ENCODE measurements at places on chromosomes 3 and 15.

- no peak for DNase-seq
Observed at GRCh38 chr3:7977245-7978086, 524.2 kb upstream of the LMCD1 start.

DNA sequence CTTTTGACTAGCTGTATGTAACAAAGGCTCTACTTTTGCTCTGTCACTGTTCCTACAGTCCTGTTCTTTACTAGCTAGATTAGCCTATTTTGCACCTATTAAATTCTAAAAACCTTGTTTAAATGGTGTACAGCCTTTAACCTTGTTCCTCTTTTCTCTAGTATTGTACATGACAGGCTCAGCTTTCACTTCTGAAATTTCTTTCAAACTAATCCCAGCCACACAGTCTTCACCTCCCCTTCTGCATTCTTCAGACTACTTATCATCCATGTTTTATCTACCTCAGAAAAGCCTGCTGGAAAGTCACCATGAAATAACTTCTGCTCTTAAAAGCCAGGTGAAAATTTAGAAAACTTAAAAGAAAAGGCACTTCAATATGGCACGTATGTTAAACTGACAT lies 122.4 kb downstream of the NECTIN3 start:
- no peak for DNase-seq

DNA sequence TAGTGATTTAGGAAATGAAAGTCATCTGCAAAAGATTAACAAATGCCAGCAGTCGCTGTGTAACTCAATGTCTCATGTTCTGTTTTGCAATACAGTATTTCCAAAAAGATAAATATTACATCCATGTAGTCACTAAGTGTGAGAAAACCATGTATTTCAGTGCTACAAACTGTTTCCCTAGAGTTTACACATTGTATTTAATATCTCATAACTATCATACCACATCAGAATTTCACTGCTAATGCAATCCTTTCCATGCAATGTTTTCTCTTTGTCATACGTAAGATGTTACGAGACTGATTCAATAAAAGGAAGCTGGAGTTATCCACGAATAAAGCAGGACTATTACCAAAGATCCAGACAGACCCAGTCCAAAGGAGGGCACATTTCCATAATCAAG lies 269.4 kb downstream of the GBE1 start:
- no peak for DNase-seq

- no peak for DNase-seq
Observed at GRCh38 chr3:58471025-58471887, 20.6 kb upstream of the KCTD6 start.

DNA sequence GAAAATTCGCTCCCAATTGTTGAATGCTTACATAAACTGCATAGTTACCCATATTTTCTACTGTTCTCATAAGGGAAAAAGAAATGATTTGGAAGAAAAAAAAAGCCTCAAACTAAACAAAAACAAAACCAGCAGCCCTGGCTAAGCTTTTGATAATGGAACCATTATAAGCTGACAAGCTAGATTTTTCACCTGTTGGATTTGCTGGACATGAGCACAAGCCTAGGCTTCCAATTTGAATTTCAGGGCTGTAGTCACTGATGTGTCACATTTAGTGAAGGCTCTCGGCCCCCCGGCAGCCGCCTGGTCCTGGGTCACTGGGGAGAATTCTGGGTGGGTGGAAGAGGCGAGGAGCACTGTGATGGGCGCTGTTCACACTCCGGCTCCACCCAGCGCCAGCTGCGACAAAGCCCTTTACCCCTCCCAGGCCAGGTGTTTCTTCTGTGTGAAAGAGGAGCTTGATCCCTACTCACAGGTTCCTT lies 4.6 kb downstream of the FBXL22 start:
- no peak for DNase-seq

- DNase-seq, result no peak
Observed at GRCh38 chr3:100761951-100762350, 52.7 kb downstream of the TFG start.

- peak; percentile 33 for DNase-seq
Observed at GRCh38 chr15:41241221-41241964, 10.3 kb downstream of the CHP1 start.

DNA sequence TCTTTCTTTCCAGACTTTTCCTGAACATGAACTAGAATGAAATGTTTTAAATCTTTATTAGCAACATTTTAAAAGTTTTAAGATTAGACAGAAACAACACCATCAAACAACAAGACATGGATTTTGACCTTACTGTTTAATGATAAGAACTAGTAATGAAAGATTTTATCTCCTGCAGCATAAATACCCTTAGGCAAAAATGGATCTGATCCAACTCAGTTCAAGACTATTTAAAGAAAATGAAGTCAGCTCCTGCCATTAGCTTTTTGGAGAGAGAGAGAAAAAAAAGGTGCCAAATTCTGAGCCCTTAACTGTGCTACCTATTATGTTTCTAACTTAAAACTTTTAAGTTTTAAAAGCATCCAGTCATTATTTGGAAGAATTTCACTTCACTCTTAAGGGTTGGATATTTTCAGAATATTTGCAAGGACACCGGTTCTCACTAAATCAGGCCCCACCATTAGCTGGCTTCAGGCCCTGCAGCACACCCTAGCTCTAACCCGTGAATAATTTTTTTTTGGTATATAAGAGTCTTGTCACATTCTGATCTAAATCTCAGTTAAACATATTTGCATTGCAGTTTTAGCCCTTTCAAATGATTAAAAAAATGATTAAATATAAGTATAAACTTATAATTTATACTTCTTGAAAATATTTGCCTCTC lies 60.0 kb downstream of the NR1I2 start:
- no peak for DNase-seq

Measured in CMK (cell line).